ENCODE measurements at places on chromosomes 12 and 14.

GRCh38 chr12:62210422-62210821 is 49.8 kb upstream of the USP15 start:
- no peak for DNase-seq

- DNase-seq, result no peak
These were observed 40.0 kb downstream of the STX2 start for GRCh38 chr12:130799051-130799450.

DNA sequence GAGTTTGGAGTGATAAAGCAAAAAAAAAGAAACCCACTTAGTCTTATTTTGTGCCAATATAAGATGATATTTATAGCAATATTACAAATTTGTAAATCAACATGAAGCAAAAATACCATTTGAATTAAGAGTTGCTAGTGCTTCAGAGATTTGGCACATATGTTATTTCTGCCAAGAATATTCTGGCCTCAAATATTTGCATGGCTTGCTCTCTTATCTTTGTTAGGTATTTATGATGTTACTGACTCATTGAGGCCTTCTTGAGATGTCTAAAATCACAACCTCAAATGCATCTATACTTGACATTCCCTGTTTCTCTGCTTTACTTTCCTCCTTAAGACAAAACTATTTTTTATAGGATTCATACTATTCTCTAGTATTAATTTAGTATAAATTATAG is 301.5 kb downstream of the NELL2 start:
- DNase-seq, result no peak

- DNase-seq, result no peak
These were observed 52.9 kb downstream of the LRCOL1 start for GRCh38 chr12:132557291-132558015.

DNA sequence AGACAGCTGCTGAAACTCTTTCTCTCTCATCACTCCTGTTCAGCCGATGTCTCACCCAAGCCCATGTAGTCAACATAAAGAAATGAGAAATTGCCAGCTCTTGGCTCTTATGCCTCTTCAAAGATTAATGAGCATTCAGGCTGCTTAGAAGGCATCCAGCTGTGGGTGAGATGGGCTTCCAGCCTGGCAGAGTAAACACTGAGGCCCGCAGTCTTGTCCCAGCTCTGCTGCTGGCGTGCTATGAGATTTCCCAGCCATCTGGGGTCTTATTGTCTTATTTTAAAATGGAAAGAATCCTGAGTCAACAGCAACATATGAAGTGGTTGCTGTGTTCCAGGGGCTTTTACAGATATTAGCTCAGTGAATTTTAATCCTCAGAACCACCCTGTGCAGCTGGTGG is 12.6 kb downstream of the RXYLT1 start:
- no peak for DNase-seq

DNA sequence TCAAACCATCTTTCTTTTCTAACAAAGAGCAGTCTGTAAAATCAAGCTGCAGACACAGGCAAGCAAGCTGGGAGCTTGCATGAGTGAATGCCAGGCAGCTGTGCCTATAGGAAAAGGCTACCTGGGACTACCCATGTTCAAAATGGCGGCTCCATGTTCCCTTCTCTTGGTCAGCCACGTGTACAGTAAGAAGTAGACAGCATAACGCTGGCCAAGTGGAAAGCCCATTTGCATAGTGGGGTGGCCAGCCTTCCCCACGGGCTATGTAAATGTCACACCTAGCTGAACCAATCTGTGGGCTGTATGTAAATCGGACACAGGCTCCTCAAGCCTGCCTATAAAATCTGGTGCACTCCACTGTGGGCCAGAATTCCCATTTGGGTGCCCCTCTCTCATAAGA is 117.1 kb downstream of the SYT10 start:
- no peak for DNase-seq

- no peak for DNase-seq
These were observed 4.2 kb upstream of the XPOT start for GRCh38 chr12:64400041-64400440.

GRCh38 chr12:65015850-65016249 is 105.3 kb downstream of the WIF1 start:
- no peak for DNase-seq

GRCh38 chr12:123512838-123513665 is 20.5 kb downstream of the RILPL1 start:
- no peak for DNase-seq

- DNase-seq, result no peak
These were observed 50.5 kb downstream of the STX2 start for GRCh38 chr12:130788515-130788914.
